ENCODE measurements at places on chromosomes 13 and 19.

- DNase-seq = no peak
Observed at GRCh38 chr19:16367261-16367683, 42.6 kb downstream of the KLF2 start.

- DNase-seq = no peak
Observed at GRCh38 chr19:6773323-6773931, 919 bp downstream of the VAV1 start.

- DNase-seq = no peak
Observed at GRCh38 chr13:45468635-45469034, 3.9 kb downstream of the COG3 start.

- DNase-seq = no peak
Observed at GRCh38 chr13:101343128-101343787, 73.0 kb downstream of the NALCN start.

DNA sequence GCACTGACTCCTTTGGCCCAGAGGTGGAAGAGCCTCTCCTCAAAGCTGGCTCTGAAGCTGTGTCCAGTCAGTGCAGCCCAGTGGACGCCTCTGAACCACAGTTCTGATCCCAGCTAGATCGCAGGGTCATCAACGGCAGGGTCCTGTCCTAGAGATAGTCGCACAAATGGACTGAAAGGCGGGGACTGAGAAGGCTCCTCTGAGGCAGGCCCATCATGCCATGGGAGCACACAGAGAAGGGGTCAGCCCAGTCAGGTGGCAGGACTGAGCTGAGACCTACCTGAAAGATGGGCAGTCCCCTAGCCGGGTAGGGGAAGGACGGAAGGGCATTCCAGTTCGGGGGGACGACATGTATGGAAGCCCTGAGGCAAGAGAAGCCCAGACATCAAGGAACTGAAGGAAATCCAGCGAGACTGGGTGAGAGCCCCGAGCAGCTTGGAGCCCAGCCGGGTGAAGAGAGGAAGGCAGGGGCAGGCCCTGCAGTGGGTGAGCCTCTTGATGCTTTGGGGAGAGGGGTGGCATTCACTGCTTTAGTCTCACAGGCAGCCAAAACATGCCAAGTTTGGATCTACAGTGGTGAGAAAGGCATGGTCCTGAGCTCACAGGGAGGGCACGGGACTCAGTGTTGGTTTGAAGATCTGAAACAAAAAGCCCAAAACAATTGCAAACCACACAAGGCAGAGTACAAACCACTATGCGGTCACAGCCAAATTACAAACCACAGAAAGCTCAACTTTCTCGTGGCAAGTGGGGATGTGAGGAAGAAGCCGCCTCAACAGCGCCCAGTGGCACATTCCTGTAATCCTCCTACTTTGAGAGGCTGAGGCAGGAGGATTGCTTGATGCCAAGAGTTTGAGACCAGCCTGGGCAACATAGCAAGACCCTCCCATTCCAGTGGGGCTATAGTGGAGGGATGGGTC is 10.0 kb downstream of the CALM3 start:
- DNase-seq = no peak

DNA sequence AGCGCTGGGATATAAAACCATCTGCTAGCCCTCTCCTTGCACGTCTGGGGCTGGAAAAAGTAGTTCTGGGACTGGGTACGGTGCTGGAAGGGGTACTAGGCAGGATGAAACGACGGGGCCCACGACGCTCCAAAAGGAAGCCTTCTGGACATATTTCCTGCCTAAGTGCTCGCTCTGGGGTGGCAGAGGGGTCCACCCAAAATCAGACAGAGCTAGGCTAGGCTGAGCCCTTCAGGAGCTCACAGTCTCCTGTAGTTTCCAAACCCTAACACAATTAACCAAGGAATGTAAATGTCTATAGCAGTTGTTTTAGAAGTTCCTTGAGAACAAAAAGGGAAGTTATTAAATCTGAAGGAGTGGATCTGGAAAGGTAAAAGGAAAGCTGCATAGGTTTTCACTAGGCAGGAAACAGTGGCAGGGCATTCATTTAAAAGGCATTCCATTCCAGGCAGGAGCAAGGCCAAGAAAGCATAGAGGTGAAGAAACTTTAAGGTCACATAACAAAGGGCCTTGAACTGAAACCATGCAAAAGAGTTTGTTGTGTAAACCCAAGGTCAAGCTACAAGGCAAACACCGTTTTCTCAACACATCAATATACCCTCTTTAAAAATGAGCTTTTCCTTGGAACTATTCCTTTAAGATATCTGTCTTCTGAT is 634 bp upstream of the DIAPH3 start:
- DNase-seq = no peak

GRCh38 chr19:27794494-27795042 is 1418.4 kb downstream of the UQCRFS1 start:
- no peak for DNase-seq

DNA sequence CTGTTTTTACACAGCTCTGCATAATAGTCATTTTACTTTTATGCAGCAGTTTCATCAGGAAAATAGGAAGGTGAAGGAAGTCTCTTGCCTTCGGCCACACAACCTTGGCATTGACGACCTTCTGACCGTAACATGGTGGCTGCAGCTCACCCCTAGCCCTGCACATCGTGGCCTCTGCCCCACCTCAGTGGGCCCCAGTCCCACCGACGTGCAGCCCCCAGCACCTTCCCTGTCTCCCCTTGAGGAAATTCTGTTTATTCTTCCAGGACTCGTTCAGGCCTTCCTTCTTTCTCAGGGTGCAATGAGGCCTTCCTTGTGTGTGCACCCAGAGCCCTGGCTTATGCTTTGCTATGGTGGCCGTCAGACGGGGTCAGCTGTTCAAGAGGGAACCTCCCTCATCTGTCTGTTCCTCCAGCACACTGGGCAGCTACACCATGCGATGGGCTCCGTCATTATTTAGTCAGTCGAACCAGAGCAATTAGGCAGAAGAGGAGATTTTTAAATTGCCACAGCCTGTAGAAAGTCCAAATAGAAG is 33.3 kb downstream of the TMEM255B start:
- no peak for DNase-seq

DNA sequence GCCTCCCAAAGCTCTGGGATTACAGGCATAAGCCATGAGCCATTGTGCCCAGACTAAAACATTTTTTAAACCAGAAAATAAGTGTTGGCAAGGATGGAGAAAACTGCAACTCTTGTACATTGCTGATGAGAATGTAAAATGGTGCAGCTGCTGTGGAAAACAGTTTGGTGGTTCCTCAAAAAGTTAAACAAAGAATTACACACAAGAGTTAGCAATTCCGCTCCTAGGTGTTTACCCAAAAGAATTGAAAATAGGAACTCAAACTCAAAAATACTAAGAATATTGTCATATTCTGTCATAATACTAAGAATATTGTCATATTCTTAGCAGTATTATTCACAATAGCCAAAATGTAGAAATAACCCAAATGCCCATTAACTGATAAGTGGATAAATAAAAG is 39.7 kb upstream of the USP12 start:
- DNase-seq = no peak

DNA sequence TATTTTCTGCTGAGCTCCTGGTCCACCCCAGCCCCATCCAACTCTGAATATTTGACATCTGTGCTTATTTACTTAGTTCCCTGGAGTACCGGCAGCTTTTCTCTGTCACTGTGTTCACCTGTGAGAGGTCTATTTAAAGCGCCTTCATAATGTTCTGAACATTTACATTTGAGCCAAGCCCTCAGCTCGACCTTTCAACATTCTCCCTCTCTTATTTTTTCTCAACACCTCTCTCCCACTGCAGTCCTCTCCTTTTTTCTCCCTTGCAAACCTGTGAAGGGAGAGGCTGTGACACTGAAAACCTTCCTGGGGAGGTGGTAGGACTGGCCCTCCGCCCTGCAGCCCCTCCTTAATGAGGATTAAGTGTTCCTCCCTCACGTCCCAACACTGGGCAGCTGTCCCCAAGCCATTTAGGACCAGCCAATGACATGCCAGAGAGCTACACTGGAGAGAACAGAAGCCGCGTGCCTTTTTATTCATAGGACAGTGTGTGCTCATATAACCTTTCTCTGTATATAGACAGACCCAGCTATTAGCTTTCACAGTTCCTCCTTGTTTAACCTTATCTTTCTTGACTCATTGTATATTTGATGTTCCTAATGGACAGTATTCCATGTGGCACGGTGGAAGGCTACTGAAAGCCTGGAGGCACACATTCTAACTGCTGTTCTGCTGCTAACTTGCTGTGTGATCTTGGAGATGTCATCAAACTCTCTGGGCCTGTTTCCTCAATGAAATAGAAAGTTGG is 134.8 kb downstream of the NUFIP1 start:
- no peak for DNase-seq

DNA sequence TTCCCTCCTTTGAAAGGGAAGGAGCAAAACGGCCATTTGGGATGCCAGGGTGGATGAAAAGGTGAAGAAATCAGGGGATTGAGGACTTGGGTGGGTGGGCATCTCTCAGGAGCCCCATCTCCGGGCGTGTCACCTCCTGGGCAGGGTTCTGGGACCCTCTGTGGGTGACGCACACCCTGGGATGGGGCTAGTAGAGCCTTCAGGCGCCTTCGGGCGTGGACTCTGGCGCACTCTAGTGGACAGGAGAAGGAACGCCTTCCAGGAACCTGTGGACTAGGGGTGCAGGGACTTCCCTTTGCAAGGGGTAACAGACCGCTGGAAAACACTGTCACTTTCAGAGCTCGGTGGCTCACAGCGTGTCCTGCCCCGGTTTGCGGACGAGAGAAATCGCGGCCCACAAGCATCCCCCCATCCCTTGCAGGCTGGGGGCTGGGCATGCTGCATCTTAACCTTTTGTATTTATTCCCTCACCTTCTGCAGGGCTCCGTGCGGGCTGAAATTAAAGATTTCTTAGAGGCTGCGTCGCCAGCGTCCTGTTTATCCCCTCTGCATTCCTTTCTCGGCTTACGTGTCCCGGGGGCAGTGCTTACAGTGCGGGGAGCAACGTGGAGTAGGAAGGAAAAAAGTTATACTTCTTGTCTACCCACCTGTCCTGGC is 15.2 kb upstream of the S1PR4 start:
- peak; percentile 72 for DNase-seq

- peak; percentile 27 for DNase-seq
Observed at GRCh38 chr19:12913851-12914690, 5.0 kb downstream of the SYCE2 start.

- no peak for DNase-seq
Observed at GRCh38 chr19:10612499-10613119, 12.7 kb upstream of the SLC44A2 start.

GRCh38 chr13:109389892-109390345 is 396.5 kb downstream of the IRS2 start:
- no peak for DNase-seq

GRCh38 chr13:85223883-85224656 is 575.1 kb downstream of the SLITRK6 start:
- DNase-seq = no peak

- no peak for DNase-seq
Observed at GRCh38 chr19:7202888-7203287, 91.3 kb downstream of the INSR start.

- no peak for DNase-seq
Observed at GRCh38 chr13:40376867-40377535, 289.4 kb downstream of the FOXO1 start.

- DNase-seq = no peak
Observed at GRCh38 chr13:44906713-44907112, 82.6 kb downstream of the NUFIP1 start.

DNA sequence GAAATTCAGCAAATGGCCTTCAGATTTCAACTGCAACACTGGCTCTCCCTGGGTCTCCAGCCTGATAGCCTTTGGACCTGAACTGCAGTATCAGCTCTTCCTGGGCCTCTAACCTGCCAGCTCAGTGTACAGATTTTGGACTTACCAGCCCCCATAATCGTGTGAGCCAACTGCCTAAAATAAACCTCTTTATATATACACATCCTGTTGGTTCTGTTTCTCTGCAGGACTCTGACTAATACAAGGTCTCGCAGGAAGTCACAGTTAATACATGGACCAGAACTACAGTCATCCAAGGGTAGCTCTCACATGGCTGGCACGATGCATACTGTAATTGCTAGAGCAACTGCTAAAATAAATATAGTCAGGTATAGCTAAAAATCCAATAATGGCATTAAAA is 85.1 kb downstream of the KATNAL1 start:
- no peak for DNase-seq

- peak; percentile 65 for DNase-seq
Observed at GRCh38 chr19:1853295-1854038, 5.2 kb upstream of the REXO1 start.

DNA sequence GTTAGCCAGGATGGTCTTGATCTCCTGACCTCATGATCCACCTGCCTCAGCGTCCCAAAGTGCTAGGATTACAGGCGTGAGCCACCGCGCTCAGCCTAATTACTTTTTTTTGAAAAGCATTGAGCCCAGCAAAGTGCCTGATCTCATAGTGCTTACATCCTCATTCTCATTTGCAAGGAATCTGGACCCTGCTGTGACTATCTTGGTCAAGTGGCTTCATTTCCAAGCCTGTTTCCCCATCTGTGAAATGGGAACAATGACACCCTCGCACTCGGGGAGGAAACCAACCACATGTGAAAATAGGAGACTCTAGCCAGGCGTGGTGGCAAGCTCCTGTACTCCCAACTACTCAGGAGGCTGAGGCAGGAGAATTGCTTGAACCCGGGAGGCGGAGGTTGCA is 1.6 kb upstream of the PLEKHA4 start:
- DNase-seq = no peak

- no peak for DNase-seq
Observed at GRCh38 chr13:98385606-98386005, 191.3 kb downstream of the STK24 start.

DNA sequence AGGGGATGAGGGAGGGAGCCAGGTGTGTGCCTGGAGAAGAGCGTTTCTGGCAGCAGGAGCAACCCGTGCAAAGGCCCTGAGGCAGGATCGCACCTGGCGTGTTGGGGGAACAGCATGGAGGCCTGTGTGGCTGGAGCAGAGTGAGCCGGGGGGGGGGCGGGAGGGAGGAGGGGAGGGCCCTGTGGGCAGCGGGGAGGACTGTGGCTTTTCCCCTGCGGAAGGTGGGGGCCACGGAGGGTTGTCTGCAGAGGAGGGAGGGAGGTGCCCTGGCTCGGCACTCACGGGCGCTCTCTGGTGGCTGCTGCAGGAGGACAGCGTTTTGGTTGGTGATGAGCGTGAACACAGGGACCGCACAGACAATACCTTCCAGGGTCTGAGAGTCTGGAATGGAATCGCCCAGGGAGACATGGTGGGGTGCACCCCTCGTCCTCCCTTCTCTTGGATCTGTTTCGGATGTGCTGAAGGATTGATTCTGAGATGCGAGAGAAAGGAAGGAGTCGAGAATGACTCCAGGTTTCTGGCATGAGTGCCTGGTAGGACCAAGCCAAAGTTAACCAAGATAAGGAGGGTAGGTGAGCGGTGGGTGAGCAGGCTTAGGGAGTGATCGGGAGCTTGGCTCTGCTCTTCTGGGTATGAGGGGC is 6.5 kb downstream of the RAB11B start:
- DNase-seq = peak; percentile 57

- no peak for DNase-seq
Observed at GRCh38 chr19:13420780-13421179, 85.5 kb downstream of the CACNA1A start.

- DNase-seq = no peak
Observed at GRCh38 chr13:32802159-32802558, 214.1 kb upstream of the KL start.

DNA sequence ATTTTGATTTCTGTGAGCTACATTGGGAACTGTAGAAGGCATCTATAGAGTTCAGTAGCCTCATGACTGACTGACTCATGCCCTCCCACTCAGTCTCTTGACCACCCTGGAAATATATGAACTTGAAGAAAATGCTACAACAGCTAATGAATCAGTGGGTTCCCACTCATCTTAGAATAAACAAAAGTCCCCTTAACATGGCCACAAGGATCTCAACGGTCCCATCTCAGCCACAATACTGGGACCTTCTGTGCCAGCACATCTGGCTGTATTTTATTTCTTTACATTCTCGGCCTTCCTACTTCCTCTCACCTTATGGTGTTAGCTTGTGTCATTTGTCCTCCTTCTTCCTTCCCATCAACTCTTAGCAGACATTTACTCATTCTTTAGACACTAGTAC is 619.8 kb downstream of the DCT start:
- DNase-seq = no peak

All from activated T-cell treated with anti-CD3 and anti-CD28 coated beads for 4 hours (primary cell).